ENCODE measurements at places on chromosomes 1 and 21. TPM values are rescaled to one million over a fixed set of nuclear protein-coding genes. Genes with fewer than 3 reads are reported as not detected.

DNA sequence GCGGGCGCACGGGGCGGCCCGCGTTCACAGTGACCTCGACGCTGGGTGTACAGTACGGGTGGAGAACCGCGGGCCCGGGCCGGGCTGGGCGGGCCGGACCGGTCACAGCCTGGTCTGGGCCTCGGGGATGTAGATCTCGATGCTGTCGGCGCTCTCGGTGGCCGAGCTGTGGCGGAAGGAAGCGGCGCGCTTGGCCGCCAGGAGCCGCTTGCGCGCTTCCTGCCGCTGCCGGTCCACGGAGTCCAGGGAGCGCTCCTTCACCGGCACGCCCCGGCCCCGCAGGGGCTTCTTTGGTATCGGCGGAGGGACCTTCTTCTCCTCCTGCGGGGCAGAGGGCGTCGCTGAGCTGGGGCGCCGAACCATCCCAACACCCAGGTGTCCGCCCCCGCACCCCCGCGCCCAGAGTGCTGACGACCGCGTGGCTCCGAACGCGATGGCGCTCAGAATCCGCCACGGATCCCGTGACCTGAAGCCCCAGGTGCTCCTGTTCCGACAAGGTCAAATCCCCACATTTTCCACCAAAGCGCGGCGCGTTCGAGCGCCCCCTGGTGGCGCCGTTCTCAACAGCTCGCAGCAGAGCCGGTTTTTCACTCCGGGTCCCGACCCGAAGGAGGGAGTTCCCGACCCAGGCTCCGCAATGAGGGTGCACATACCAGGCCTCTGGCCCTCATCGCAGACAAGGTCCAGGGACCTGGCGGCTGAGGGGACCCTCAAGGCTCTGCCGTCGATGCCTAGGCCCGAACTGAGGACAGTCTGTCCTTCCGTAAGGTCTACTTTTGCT lies 6.6 kb upstream of the SMIM12 start:
- DNase-seq: peak; percentile 76

DNA sequence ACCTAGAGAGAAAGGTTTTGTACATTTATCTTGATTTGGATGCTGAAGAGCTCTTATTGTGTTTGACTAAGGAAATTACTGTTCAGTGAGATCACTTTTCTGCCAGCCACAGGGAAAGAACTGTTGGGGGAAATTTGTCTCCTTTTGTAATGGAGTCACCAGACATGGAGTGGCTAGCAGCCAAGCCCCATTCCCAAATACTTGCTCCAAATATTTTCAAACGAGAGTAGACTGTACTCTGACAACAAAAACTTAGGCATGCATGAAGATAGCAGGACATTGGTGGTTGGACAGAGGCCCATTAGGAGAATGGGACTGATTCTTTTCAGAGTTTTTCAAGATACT lies 21.1 kb downstream of the IPO9 start:
- peak; percentile 74 for DNase-seq

DNA sequence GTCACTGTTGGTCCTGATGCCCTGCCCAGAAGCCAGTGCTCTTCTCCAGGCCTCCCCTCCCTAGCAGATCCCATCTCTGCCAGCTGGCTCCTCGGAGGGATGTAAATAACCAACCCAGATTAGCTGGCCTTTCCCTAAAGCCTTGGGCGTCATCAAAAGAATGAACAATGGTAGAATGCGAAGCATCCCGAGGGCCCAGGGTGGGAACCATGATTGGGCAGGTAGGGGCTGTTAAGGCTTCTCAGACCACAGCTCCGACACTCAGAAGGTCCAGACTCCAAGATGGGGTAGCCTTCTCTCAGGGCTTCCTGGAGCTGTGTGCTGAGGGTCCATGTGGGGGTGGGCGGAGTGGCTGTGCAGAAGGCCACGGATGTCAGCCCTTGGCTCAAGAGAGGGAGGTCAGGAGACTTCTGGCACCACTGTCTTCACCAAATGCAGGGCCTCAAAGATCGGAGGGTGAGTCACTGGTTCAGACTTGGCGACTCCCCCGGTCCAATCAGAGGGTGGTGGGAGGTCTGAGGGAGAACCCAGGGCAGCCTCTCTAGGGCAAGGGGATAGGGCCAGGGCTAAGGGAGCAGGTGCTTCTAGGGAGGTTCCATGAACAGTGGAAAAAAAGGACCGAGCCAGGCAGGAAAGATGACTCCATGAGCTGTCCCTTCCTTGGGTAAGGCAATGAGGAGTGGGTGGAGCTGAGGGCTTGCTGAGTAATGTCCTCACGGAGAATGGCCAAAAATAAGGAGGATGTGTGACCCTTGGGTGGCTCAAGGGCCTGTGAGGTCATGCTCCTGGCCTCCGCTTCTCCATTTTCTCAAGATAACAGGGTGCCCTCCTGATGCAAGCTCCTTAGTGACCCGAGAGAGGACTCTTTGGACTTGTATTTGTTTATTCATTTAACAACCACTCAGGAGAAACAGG lies 58.4 kb upstream of the EPS8L3 start:
- DNase-seq: peak; percentile 74

DNA sequence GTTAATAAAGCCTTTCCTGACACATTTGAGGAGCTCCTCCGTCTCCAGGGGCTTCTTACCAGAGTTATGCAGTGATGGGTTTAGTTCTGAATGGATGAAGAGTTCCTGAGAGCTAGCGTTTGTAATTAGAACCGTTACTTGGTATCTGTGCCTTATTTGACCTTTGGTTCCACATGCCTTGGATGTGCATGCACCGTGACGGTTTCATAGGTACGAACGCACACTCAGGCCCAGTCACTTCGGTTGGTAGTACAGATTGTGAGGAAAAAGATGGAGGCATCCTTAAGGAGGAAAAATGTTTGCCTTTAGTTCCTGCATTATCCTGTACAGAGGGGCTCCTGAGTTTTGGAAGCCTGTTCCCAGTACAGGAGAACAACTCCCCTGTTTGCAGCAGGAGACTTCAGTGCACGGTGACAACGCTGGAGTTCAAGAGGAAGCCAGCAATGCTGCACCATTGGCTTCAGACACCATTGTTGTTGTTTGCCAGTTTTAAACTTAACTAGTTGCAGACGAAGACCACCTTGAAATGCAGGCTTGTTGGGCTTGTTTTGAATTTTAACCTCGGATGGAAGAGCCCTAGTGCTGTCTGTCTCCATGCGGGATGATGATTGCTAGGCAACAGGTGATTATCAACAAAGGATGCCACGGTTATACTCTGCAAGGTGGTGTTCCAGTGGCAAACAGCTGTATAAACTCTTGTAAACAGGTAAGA lies 8.2 kb downstream of the RBM15 start:
- no peak for DNase-seq

- no peak for DNase-seq
These were observed 1.4 kb upstream of the PADI6 start for GRCh38 chr1:17370618-17371017.

- DNase-seq: no peak
These were observed 75.7 kb upstream of the SYT6 start for GRCh38 chr1:114229368-114229767.

DNA sequence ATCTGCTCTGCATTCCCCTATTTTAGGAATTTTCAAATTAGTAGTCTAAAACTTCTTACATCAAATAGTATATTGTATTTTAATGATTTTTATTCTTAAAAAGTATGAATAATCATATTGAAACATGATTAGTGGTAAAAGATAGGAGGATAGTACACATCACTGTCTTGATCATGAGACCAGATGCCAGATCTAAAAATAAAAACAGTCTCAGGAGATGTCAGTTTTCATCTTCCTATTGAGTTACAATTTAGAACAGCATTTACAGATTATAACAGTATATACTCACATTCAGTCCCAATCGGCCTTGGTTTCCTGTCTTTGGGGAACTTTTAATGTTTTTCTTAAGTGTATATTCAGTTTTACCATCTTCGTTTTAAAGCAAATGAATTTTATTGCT lies 95.9 kb downstream of the USP25 start:
- no peak for DNase-seq

DNA sequence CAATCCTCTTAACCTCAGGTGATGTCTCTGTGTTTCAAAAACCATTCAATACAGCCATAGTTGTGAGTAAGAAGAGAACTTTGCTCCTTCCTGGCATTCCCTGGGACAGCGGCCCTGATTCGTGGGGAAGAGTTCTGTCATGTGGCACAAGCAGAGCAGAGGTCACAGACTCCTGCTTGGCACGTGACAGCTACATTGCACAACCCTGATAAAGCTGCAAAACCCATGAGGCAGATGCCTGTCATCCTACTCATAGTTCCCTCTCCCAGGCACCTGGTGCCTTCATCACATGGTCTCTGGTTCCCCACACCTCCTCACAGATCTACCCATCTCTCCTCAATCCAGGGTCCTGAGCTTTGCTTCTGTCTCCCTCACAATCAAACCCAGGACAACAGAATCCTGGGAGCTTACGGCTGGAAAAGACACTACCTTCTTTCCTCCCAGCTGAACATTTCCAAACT lies 70.8 kb downstream of the PLPP3 start:
- no peak for DNase-seq

- no peak for DNase-seq
These were observed 10.1 kb upstream of the SESN2 start for GRCh38 chr1:28249013-28249865.

GRCh38 chr1:8925960-8926359 lies 19.7 kb upstream of the CA6 start:
- no peak for DNase-seq

The OR10J1 gene
- total RNA-seq: not detected

The TFF3 gene
- total RNA-seq: not detected

The FCGR1A gene
- not detected for total RNA-seq

The AADACL4 gene
- total RNA-seq: not detected

The C1orf167 gene
- not detected for total RNA-seq

The GPR3 gene
- total RNA-seq: 0.38 TPM

The CD84 gene
- not detected for total RNA-seq

All from SJSA1 (cell line).